ENCODE measurements at places on chromosomes 7 and 10.

DNA sequence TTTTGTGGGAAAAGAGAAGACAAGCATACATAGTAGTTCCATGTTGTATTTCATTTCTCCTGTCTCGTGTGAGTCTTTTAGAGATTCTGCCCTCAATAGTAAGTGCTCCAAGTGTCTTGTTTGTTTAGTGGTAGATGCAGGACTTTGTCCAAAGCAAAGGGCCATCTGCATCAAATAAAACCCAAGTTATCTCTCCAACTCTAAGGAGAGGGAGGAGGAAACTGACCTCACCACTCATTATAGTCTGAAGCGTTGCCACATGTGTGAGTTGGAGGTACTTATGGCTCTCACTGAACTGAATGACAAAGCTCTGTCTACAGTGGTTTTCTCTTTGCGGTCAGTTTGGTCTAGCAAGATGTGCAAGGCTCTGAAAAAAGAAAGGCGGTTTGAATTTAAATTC is 272.6 kb downstream of the DOCK4 start:
- DNase-seq, result no peak

DNA sequence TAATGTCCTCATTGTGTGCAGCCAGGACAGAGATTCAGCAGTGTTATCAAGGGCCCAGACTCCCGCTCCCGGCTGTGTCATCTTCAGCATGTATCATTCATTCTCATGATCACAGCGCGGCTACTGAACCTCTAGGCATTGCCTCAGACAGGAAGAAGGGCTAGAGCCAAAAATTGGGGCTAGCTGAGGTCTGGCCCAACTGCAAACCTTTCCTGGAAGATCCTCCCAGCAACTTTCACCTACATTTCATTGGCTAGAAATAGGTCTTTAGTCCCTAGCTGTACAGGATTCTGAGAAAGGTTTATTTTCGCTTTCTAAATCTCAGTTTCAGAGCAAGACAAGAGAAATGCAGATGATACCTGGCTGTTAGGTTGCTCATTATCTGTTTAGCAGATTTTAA is 81.9 kb downstream of the CREM start:
- peak; percentile 17 for DNase-seq

- DNase-seq, result peak; percentile 18
Observed at GRCh38 chr7:5296611-5297226, 14.0 kb downstream of the SLC29A4 start.

DNA sequence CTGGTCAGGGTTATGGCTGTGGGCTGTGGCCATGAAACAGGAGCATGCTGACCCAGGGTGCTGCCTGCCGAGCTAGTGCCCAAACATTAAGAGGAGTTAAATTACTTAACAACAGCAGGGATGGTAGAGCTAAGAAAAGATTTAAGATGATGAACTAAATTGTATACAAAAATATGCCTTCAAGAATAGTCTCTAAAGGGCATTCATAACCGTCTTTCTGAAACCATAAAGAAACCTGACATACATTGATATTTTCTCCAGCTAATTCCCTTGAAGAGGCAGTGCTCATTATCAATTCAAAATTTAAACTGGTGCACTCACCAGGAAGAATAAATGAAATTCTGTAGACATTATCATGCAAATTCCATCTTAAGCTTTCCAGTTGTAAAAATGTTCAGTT is 265.8 kb upstream of the TAC1 start:
- no peak for DNase-seq

DNA sequence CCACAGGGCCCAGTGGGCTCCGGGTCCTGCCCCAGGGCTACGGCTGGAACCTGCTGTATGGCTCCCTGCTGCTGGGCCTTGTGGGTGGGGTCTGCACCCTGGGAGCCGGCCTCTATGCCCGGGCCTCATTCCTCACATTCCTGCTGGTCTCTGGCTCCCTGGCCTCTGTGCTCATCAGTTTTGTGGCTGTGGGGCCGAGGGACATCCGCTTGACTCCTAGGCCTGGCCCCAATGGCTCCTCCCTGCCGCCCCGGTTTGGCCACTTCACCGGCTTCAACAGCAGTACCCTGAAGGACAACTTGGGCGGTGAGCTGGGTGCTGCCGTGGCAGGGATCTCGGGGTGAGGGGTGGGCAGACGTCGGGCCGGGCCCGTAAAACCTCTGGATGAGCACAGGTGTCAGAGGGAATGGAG is 4.4 kb downstream of the SLC12A9 start:
- DNase-seq, result no peak

GRCh38 chr7:5350600-5351385 is 68.0 kb downstream of the SLC29A4 start:
- no peak for DNase-seq

GRCh38 chr10:78859769-78860168 is 209.0 kb upstream of the ZMIZ1 start:
- no peak for DNase-seq

- no peak for DNase-seq
Observed at GRCh38 chr7:157160433-157160832, 21.7 kb downstream of the UBE3C start.

GRCh38 chr10:30600005-30600404 is 29.5 kb downstream of the LYZL2 start:
- DNase-seq, result peak; percentile 91

GRCh38 chr10:132005147-132005546 is 23.4 kb upstream of the BNIP3 start:
- peak; percentile 3 for DNase-seq

GRCh38 chr7:33070277-33070676 is 7.7 kb upstream of the NT5C3A start:
- DNase-seq, result no peak

- peak; percentile 92 for DNase-seq
Observed at GRCh38 chr7:151806204-151806603, 70.7 kb downstream of the PRKAG2 start.

DNA sequence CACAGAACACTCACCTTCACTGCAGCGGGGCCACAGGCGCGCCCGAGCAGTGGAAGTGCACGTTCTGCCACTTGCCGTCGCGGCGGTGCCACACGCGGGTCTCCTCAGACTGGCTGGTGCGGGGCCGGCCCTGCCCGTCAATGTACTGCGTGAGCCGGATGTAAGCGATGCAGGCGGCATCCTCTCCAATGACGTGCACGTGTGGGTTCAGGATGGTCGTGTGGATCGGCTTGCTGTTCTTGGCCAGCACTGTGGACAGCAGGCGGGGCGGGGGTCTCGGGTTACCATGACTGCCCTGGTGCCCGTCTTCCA is 19.2 kb downstream of the YKT6 start:
- DNase-seq, result no peak

GRCh38 chr7:117530390-117530789 is 50.6 kb downstream of the CFTR start:
- no peak for DNase-seq

GRCh38 chr7:130789436-130789835 is 55.4 kb upstream of the KLF14 start:
- peak; percentile 42 for DNase-seq

DNA sequence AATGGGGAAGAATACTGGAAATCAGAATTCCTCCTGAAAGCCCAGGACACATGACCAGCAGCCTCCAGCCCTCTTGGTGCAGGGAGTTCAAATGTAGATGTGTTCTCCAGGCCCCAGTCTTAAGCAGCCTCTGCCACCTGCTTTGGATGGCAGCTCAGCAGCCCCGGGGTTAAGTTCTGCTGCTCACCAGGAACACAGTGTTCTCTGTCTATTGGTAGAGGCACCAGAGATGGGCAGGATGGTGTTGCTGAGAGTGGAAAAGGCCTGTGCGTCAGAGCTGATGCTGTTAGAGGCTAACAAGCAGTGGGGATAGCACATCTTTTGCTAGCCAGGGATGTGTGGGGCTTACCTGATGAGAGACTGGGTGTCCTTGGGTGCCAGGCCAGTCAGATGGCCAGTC is 56.8 kb downstream of the PAX2 start:
- DNase-seq, result no peak

DNA sequence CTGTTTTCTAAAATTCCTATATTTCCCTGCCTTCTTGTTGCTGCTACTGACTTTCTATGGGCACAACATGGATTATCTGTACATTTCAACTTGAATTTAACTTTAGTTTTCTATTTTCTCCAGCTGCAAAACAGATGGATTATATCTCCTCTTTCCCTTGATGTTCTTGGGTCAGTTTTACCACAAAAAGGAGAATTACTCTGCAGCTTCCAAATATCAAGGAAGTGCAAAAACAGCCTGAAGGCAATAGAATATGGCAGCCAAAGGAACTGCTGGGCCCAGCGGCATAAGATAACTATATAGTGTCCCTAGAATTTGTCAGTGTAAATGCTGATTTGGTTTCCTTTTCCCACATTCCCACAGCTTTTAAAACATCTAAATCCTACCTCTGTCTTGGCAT is 29.1 kb downstream of the CPED1 start:
- no peak for DNase-seq

- DNase-seq, result no peak
Observed at GRCh38 chr10:28946479-28946878, 269.2 kb downstream of the BAMBI start.

DNA sequence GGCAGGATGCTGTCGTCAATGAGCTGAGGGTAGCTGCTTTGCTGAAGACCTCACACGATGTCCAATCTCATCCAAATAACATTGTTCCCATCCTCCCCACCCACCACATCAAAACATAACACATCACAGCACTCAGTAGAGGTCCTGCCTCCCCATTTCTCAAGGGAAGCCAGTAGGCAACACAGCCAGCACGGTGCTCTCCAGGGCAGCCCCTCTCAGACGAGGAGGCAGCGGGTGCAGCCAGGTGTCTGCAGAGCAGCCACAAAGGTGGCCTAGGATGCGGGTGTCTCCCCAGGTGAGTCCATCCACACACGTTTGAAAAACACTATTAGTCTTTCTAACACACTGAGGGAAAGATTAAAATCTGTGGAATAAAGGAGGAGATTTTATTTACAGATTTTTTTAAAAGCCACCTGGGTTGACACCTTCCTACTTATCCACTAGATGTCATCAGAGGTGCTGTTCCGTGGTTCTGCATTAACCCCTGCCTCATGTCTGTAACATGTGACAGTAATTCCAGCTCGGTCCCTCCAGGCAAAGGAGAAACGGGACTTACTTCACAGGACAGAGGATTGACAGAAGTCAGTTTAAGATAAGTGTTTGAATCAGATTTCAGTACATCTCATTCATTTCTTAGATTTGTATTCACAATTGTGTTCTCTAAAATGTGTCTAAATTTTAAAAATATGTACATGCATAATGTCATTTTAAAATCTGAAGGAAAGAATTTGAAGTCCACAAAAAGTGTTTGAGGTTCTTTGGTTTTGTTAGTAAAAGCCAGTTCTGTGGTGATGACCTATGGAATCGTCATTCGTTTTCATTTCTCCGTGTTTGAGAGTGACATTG is 68.0 kb downstream of the LANCL2 start:
- peak; percentile 14 for DNase-seq

- DNase-seq, result no peak
Observed at GRCh38 chr7:101112233-101112632, 14.7 kb upstream of the SERPINE1 start.

GRCh38 chr10:50604049-50604640 is 19.6 kb downstream of the SGMS1 start:
- DNase-seq, result peak; percentile 26

- DNase-seq, result no peak
Observed at GRCh38 chr10:83343676-83344075, 795.6 kb upstream of the GHITM start.

DNA sequence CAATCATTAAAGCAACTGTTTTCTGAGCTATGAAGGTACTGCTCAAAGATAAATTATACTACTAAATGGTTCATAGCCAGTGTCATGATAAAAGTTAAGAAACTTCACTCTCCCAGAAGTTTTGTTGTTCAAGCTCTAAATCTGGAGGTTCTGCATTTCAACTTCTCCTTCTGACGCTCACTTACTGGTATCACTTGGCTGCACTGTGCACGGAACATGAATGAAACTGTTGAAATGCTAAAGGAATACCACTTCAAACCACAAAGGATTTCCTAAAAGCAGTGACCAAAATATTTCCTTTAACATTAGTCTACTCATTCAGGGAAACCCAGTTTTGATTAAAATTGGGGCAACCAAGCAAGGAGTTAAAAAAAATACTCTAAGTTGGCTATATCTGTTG is 93.6 kb downstream of the UBE2H start:
- DNase-seq, result peak; percentile 86

DNA sequence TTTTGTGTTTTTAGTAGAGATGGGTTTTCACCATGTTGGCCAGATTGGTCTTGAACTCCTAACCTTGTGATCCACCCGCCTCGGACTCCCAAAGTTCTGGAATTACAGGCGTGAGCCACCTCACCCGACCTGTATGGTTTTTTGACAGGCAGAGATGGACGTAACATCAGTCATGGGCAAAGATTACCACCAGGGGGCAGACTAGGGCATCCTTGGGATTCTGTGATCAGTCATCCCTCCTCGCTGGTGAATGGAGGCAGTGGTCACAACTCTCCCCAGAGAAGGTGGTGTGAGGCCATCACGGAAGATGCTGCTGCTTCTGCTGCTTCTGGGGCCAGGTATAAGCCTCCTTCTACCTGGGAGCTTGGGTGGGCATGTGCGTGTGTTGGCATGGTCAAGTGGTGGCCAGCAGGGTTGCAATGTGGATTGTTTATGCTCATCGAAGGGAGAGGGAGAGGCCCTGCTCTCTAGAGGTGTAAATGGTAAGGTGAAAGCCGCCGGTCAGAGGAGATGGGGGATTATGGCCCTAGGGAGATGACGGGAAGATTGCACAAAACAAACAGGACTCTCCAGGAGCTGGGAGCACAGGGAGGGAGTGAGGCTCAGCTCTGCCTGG is 122.7 kb upstream of the PRSS1 start:
- peak; percentile 86 for DNase-seq

GRCh38 chr7:157841773-157842370 is 505.1 kb downstream of the DNAJB6 start:
- no peak for DNase-seq

DNA sequence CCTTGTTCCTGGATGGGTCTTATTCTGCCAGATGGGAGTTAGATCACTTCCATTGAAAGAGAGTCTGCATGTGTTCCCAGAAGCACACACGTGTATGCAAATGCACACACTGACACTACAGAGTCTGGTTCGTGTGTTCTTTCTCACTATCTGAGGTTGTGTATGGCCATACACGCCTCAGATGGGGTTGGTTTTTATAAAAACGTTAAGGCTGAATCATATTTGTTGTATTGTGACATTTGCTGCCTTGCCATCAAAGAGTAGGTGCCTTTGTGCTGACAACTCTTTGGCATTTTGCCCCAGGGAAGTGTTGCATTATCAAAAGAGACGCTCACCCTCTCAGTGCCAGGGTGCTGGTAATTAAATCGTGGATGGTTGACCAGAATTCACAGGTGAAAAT is 37.7 kb upstream of the HDAC9 start:
- DNase-seq, result peak; percentile 20

GRCh38 chr7:137591421-137591837 is 247.9 kb upstream of the PTN start:
- DNase-seq, result peak; percentile 46

- DNase-seq, result no peak
Observed at GRCh38 chr7:92403760-92404074, 43.6 kb upstream of the GATAD1 start.

DNA sequence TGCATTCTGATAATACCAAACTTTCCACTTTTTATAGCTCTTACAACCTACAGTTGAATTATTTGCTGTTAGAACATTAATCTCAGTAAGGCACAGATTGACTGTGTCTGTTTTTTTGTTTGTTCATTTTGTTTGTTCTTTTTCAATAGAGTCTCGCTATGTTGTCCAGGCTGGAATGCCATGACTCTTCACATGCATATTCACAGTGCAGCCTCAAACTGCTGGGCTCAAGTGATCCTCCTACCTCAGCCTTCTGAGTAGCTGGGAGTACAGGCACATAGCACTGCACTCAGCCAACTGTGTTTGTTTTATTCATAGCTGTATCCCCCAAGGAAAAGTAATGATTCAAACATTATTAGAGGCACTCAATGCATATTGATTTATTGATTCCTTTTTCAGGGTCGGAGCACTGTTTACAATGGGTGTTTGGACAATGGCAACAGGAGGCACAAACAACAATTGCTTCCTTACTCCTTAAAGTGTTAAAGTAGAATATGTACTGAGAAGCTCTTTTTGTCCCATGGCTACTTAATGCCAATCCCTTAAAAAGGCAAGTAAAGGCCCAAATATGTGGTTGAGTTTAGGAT is 61.1 kb downstream of the SNX13 start:
- no peak for DNase-seq
